Stimulated activated CD8-positive, alpha-beta memory T cell treated with anti-CD3 and anti-CD28 coated beads, Interleukin-2, amount 100 ng/mL, for 48 hours (primary cell): ENCODE measurements at places on chromosomes 5 and 9.

DNA sequence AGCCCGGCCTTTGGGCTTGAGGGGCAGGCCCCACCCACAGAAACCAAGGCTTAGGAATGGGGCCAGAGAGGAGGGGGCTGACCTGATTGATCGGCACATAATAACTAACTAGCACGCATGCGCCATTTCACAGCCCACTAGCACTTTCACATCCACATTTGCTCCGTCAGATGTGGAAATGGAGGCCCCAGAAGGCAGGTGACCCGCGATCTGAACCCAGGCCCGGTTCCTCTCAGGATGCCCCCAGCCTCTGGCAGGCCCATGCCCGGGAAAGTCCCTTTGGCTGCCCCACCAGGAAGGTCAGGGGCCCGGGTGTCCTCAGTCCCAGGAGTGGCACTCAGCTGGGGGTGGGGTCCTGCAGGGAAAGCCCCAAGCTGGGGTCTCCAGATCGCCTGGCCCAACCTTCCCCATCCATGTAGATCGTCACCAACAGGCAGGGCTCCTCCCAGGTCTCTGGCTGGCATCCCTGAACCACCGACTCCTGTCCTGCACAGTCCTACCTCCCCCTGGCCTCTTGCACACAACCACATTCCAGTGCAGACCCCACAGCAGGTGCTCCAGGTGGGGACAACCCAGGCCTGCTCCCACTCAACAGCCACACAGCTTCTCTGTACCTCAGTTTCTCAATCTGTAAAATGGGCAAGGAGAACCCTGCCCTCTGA, 46.7 kb downstream of the VAV2 start:
- DNase-seq, result no peak

DNA sequence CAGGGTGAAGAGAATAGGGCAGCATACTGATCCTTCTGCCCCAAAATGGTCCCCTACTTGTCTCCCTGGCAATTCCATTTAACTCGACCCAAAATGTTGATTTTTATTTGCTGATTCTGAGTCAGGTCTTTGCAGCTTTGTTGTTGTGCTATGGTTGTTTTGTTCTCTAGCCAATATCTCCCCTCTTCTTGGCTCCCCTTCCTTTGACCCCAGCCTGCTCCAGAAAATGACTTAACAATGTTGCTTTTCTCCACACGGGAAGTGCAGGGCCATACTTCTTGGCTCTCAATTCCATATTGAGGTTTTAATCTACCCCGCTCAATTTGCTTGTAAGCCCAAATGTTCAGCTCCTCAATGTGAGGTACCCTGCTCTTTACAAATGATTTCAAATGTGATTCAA, 330.0 kb downstream of the RASEF start:
- DNase-seq, result no peak

GRCh38 chr9:78131969-78132700, 100.5 kb upstream of the GNAQ start:
- no peak for DNase-seq

DNA sequence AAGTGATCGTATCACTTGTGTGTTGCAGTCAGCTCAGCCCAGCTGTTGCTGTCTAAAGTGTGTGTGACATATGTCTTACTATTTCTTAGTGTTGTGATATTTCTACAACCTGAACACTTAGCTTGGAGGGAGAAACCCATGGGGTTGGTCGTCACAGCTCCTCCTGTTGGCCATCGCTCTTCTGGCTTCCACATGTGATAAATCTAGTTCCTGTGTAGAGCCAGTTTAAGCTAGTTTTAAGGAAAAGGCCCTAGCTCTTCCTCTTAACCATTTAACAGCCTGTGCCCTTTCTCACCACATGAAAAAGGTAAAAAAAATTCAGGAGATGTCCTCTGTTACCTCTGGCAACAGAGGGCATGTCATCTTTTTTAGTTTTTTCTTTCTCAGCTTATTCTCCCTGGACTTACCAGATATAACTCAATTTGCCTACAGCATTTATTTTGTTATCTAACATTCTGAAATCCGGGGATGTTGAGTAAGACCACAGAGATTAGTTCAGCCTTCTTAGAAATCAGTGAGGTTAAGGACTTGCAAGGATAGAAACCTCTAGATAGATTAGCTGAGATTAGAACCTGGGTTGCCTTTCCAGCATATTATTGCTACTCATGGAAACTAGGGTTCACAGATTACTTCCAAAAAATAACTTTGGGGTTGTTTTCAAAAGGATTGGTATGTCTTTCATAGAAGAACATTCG, 100.4 kb downstream of the GAPVD1 start:
- no peak for DNase-seq

- DNase-seq, result no peak
Observed at GRCh38 chr5:84549054-84549453, 164.4 kb upstream of the EDIL3 start.

DNA sequence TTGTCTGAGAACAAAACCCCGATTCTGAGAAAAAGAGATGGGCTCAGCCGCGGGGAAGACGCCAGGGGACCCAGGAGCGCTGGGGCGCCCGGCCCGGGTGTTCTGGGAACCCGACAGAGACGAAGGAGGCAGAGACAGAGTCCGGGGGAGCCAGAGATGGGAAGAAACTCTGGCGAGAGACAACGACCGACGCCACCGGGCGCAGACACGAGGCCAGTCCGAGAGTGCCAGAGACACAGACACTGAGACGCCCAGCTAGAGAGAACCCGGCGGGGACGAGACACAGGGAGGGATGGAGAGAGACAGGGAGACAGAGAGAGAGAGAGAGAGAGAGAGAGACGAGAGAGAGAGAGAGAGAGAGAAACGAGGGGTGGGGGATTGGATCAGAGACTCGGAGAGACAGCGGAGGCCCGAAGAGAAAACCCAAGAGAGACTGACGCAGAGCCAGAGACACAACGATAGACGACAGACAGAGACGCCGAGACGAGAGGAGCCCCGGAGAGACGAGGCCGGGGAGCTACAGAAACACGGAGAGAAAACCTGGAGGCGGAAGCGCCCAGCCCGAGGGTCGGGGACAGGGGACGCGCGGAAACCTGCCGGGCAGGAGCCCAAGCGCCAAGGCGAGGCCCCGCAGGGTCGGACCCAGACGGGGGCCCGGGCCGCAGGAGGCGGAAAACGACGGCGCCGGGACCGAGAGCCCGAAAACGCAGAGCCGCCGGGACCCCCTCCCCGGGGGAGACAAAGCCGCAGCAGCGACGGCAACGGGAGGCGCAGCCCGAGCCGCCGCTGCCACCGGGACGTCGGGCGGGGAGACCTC, 3.3 kb downstream of the NR5A1 start:
- no peak for DNase-seq

DNA sequence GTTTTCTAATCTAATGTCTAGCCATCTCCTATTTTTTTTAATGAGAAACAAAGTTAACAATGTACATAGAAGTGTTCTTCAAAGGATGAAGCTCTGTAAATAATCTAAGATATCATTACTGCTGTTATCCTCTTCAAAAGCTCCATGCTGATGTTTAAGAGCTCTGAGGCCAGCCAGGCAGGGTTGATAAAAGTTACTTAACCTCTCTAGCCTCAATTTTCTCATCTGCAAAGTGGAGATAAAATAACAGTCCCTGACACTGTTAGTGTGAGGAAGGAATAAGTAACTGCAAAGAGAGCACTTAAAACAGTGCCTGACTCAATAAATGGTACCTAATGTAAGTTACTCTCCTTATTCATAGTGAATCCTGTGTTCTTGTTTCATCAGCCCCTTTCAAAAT, 60.1 kb downstream of the LHFPL2 start:
- no peak for DNase-seq

DNA sequence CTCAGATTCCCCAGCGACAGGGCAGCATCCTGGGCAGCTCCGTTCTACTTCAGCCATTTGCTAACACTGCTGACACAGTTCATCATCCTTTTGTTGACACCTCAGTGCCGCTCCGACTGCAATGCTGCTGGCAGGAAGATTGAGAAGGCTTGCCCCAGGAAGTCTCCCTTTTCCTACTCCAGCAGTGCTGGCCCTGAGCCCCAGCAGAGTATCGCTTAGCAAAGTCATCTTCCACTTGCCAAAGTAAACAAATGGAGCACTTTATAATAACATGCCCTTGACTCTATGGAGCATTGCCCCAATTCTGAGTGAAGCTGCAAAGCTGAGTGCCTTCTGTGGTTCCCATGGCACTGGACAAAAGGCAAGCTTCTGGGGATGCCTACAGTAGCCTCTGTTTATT, 32.2 kb downstream of the PRLR start:
- no peak for DNase-seq

GRCh38 chr9:107460153-107461023, 29.2 kb downstream of the KLF4 start:
- no peak for DNase-seq

GRCh38 chr5:142686968-142687367, 1.1 kb upstream of the FGF1 start:
- DNase-seq, result no peak

- DNase-seq, result no peak
Observed at GRCh38 chr5:132054697-132055440, 5.6 kb upstream of the IL3 start.

DNA sequence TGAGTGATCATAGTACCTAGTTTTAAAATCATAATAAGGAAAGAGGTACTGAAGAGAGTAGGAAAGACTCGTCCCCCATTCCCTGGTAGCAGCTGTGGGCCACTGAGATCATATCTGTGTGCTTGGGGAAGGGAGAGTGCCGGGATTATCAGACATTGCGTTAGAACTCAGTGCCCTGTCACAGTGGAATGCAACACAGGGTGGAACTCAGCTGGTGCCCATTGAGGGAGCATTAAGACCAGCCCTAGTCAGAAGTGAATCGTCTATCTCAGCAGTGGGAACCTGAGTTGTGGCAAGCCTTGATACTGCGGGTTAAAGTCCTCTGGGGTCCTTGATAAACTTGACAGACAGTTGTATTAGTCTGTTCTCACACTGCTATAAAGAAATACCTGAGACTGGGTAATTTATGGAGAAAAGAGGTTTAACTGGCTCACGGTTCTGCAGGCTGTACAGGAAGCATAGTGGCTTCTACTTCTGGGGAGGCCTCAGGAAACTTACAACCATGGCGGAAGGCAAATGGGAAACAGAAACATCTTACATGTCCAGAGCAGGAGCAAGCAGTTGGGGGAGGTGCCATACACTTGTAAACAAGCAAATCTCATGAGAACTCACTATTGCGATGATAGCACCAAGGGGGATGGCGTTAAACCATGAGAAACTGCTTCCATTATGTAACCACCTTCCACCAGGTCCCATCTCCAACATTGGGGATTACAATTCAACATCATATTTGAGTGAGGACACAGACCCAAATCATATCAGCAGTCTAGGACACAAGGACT, 33.1 kb downstream of the NDUFAF2 start:
- DNase-seq, result no peak

DNA sequence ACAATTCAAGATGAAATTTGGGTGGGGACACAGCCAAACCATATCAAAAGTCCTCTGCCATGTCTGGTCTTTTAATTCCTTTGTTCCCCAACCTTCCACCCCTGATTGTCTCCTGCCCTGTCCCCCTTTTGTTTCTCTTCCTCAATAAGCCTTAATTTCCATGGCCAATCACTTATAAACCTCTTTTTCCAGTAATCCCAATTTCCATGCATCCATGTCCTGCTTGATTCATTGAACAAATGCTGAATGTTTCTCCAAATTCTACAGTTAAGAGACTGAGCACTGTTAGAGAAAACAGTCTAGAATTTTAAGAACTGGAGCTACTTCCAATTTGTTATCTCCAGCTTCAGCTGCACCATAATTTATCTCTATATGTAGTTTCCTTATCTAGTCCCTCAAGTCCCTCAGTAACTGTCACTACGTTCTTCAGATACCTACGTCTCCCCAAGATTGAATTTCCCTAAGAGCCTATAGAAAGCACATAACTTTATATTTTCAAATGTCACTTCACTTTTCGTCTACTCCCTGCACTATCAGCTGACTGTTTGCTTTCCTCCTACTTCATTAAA, 34.2 kb downstream of the TARS1 start:
- no peak for DNase-seq

GRCh38 chr5:138468966-138469539, 3.8 kb downstream of the EGR1 start:
- no peak for DNase-seq
